ENCODE measurements at places on chromosomes 1 and 21. TPM values are rescaled to one million over a fixed set of nuclear protein-coding genes. Genes with fewer than 3 reads are reported as not detected.

- no peak for DNase-seq
Measured at GRCh38 chr1:207244409-207244801, 77.1 kb upstream of the CD55 start.

The SV2A gene
- 14.4 TPM for total RNA-seq

DNA sequence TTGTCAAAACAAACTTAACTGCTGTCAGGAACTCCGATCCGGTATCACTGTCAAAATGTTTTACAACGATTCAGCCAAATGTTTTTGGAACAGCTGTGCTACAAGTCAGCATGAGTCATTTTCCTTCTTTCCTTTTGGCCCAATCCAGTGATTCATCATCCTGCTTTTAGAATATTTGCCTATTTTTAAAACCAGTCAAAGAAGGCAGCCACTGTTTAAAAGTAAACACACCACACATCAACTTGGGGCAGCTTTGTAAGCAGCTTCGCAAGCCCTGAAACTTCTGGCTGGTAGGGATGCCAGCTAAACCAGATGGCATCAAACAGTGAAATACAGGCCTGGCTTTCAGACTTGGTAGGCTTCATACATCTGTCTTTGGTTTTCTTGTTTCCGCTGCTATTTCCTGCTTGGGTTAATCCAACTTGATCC lies 14.9 kb downstream of the MAP3K7CL start:
- DNase-seq, result no peak

- no peak for DNase-seq
Measured at GRCh38 chr21:14058566-14058965, 152.2 kb downstream of the LIPI start.

DNA sequence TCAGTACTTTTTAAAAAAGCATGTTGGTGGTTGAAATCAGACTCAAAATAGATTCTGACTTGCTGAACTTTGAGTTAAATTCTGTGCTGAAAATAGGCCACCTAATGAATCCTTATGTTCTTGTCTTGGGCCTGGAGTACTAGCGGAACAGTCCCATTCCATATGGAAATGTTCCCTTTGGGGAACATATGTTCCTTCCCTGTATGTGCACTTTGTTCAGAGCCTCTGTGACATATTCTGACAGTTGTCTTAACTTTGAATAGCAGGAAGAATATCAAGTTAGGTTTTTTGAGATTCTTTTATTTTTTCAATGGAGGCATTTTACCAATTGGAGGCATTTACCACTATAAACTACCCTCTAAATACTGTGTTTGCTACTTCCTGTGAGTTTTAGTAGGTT lies 1667.8 kb downstream of the PLA2G4A start:
- DNase-seq, result no peak

All from activated CD4-positive, alpha-beta memory T cell treated with anti-CD3 and anti-CD28 coated beads, Interleukin-2, amount 10 ng/mL, durations not matched to agents 7 days and 5 days (primary cell).